ENCODE measurements at places on chromosomes 1 and 21.

DNA sequence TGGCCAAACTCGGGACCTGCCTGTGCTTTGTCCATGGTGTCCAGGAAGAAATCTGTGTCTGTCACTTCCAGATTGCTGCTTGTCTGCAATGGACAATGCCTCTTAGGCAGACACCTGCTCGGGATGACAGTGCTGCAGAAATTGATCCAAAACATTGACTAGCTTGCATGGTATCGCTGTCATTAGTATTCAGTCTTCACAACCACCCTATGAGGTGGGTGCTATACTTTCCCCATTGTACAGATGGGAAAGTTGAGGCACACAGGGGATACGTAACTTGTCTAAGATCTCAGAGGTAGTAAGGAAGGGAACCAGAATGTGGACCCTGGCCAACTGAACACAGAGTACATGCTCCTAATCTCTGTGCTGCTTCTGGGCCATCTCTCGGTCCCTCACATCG, 138.7 kb downstream of the DHRS3 start:
- DNase-seq, result no peak

- peak; percentile 48 for DNase-seq
These were observed 22.4 kb downstream of the ARMH1 start for GRCh38 chr1:44696789-44697345.

DNA sequence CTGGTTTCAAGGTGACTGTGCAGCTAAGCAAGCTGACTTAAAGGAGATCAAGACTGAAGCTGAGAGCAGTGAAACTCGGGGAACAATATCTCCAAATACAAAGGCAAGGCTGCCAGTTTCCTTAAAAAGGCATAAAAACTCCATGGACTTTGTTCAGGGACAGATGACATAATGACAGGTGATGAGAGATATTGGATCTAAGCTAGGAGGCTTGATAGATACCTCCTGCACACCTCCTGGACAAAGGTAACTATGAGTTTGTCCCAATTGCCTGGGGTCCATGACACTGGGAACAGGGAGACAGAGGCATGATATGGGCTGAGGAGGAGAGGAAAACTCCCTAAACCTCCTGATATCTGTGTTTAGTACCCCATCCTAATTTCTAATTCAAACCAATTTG, 55.2 kb downstream of the PRKAB2 start:
- DNase-seq, result no peak

- no peak for DNase-seq
These were observed 4.2 kb downstream of the FMO1 start for GRCh38 chr1:171252482-171252881.

- DNase-seq, result no peak
These were observed 65.1 kb downstream of the RIPK4 start for GRCh38 chr21:41701749-41702148.

GRCh38 chr1:69058454-69058853, 509.3 kb upstream of the LRRC7 start:
- DNase-seq, result no peak

DNA sequence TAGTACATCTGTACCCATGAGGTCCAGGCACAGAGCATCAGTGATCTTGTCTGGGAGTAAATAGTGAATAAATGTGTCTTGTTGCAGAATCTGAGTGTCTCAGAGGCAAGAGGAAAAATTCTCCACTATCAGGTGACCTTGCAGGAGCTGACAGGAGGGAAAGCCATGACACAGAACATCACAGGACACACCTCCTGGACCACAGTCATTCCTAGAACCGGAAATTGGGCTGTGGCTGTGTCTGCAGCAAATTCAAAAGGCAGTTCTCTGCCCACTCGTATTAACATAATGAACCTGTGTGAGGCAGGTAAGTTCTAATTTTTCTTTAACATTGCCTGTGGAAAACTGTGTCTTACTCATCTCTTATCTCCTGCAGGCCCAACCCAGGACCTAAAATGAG, 43.1 kb downstream of the IL12RB2 start:
- DNase-seq, result no peak

- no peak for DNase-seq
These were observed 7.2 kb upstream of the TSPEAR start for GRCh38 chr21:44718571-44718970.

DNA sequence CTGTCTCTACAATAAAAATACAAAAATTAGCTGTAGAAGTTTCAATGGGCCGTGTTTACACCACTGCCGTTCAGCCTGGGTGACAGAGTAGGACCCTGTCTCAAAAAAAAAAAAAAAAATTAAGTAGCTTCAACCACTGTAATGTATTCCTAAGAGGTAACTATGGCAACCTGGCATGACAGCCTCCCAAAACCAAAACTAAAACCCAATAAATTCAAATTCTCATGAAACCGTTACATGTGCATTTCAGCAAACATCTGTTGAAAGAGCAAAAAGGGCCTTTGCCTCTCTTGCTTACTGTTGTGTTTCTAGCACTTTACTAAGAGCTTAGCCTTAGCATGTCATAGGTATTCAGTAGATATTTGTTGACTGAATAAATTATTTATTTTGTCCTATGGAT, 33.5 kb downstream of the ODR4 start:
- no peak for DNase-seq

- DNase-seq, result no peak
These were observed 53.2 kb upstream of the MACF1 start for GRCh38 chr1:39151267-39151666.

DNA sequence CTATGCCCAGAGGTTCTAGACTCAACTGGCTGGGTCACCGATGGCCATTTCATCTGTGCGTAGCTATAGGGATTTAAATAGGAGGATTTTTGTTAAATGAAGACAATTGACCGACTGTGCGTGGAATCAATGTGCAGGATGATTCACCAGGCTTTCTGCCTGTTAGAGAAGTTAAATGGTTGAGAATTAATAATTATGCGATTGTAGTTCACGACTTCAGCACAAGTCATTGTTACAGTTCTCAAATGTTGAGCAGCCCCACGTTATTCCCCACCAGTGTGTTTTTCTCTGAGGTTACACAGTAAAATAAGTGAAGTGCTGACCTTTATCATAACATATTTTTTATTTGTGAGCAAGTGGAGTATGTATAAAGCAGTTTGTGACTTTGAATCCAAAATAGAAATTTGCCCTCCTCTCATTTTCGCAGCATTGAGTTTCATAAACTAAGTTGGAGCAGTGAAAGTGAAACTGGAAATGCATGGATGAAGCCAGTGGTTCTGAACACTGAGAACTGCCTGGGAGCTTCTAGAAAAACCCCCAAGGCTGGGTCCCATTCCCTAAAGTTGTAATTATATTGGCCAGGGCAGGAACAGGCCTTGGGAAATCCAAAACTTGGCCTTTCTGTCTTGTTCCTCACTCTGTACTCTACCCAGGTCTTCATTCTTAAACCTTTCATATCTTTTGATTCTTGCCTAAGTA, 102.6 kb downstream of the GALNT2 start:
- DNase-seq, result no peak

DNA sequence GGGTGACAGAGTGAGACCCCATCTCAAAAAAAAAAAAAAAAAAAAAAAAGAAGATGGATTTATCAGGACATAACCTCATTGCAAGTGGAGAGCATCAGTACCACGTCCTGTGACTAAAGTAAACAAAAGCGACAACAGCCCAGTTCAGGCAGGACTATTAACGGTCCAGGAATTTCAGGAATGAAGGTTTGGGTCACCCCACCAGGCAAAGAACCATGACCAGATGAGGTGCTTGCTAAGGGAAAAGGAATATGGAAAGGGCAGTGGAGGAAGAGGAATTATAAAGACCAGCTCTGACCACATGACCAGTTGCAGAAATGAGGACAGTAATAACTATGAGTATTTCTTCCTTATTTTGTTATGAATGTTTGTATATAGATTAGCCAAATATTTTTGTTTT, 35.4 kb upstream of the EIF4G3 start:
- no peak for DNase-seq

DNA sequence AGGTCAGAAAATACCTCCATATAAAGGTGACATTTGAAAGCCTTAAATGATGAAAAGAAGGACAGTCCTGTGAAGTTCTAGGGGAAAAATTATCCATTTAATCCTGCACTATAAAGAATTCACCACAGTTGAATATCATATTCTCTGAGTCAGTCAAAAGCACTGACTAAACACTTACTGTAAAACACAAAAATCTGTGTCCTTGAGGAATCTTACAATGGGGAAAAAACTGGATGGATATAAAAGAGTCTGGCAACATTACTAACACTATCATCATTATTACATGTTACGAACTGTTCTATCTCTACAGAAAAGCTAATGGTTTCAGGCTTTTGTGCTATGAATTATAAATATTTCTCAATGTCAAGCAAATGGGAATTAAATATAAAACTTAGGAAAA, 42.4 kb upstream of the HP1BP3 start:
- no peak for DNase-seq

DNA sequence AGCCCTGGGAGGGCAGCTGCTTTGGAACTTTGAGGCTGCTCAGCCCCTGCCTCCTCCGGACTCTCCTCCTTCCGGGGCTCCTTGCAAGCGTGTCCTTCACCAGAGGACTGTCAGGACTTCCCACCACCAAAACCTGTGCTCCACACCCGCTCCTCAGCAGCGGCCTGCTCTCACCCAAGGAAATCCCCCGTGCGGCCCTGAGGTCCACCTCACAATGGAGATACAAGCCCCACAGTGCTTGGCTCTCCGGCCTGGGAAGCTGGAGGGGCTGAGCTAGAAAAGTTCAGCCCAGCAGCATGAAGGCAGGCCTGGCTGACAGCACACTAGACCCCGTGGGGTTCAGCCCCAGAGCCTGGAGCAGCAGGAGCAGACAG, 33.6 kb downstream of the PGBD5 start:
- DNase-seq, result no peak

DNA sequence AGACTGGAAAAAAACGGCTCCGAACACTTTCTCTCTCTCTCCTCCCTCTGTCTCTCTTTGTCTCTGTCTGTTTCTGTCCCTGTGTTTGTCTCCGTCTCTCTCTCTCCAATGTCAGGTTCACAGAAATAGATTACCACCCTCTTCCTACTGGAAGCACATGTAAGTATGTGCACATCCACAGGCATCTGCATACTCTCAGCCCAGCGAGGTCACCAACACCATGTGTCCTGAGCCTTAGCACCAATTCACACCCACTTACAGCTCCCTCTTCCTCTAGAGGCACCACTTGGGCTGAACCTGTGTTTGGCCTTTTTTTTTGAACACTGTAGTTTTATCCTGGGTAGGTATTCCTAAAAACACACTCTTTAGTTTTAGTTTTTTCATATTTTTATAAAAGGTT, 130.5 kb downstream of the ETS2 start:
- DNase-seq, result no peak

DNA sequence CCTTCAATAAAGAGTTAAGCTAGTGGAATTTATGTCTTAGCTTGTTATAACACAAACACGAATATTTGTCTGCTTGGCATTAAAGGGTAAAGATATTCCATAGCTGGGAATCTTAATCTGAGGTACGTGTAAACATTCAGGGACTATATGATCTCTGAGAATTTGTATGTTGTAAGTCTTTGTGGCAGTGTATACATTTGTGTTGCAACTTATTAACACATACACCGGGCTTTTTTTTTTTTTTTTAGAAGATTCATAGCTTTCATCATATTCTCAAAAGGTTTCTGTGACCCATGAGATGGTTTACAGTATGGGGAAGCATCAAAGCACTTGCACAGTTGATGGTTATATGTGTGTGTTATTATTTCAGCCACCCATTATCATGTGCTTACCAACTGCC, 3.0 kb downstream of the GGPS1 start:
- no peak for DNase-seq

GRCh38 chr1:204524986-204525385, 8.8 kb downstream of the MDM4 start:
- DNase-seq, result no peak

- DNase-seq, result no peak
These were observed 57.0 kb downstream of the SLC22A15 start for GRCh38 chr1:116033322-116033721.

GRCh38 chr21:33036430-33037162, 10.9 kb downstream of the OLIG2 start:
- peak; percentile 97 for DNase-seq

DNA sequence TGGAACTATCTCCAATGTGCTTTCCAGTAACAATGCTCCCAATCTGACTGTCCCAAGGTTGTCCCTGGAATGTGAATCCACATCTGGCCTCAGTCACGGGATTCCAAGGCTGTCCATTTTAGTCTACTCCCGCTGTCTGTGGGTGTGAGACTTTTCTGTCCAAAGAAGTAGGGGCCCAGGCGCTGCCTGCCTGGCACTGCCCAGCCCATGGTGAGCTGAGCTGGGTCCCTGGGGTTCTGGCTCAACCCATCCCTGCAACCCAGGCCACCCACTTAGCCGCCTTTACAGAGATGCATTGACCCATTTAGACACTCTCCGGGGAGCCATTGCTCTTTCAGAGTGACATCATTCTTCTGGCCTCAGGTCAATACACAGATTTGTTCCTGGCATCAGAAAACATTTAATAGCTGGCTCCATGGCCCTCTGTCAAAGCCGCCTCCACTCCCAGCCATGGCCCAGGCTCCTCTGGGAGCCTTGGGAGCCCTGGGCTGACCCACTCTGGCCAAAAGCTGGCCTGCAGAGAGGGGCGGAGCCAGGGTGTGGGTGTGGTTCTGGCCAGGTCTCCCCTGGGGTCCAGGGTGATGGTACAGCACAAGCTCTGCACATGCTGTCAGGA, 47.2 kb upstream of the PAX7 start:
- DNase-seq, result no peak

DNA sequence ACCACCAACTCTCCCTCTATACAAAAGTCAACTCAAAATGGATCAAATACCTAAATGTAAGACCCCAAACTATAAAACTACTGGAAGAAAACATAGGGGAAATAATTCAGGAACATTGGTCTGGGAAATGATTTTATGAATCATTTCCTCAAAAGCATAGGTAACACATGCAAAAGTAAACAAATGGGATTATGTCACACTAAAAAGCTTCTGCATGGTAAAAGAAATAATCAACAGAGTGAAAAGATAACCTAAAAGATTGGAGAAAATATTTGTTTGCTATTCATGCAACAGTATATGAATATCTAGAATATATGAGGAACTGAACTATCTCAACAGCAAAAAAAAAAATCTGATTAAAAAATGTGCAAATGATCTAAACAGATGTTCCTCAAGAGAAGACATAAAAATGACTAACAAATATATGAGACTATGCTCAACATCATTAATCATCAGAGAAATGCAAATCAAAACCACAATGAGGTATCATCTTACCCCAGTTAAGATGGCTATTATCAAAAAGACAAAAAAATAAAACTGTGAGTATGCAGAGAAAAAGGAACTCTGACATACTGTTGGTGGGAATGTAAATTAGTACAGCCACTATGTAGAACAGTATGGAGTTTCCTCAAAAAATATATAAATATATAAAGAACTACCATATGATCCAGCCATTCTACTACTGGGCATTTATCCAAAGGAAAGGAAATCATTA, 47.8 kb downstream of the VCAM1 start:
- no peak for DNase-seq

- no peak for DNase-seq
These were observed 43.5 kb upstream of the DNAJC6 start for GRCh38 chr1:65265651-65266351.

DNA sequence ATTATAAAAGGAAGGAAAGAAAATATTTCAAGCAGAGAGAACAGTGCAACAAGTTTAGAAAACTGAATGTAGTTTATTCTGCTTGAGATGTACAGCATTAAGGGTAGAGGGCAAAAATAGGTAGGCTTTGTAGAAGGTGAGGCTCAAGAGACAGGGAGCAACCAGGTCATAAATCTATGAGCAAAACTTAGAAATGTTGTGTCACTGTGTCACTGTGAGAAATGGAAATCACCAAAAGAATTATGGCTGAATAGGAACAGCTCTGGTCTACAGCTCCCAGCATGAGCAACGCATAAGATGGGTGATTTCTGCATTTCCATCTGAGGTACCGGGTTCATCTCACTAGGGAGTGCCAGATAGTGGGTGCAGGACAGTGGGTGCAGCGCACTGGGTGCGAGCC, 53.6 kb downstream of the TNFSF4 start:
- DNase-seq, result no peak
